ENCODE measurements at places on chromosomes 3 and 15.

DNA sequence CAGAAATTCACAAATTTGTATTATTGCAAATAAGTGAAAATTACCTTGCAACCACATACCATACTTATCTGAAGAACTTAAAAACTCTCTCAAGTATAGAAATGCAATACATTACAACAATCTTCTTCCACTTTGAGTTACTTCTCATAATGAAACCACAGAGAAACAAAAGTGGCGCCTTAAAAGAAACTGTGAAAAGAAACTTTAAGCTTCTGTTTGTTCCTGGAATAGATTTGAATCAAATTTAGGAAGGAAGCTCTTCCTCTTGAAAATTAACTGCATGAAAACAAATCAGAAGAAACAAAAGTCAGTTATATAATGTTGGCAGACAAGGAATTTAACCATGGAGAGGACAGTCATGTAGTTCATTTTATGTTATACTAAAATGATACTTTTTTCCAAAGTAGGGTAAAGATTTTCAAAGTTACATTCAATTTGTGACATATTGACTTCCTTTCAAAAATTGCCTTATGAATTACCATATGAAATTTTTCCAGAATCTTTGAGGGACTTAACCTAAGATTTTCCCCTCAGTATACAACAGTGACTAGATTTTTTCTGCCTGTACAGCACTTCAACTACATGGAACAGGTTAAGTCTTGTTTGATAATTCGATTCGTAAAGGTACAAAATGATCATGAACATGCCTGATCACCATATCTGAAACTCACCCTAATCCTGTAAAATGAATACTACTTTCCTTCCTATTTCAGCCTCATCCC, 57.6 kb upstream of the TNFSF10 start:
- DNase-seq: no peak

GRCh38 chr3:33006571-33007286, 55.3 kb downstream of the CCR4 start:
- DNase-seq: no peak

- no peak for DNase-seq
These were observed 502.6 kb downstream of the FGF12 start for GRCh38 chr3:192224634-192225155.

GRCh38 chr3:13950042-13950441, 70.2 kb upstream of the WNT7A start:
- DNase-seq: no peak

- no peak for DNase-seq
These were observed 123.0 kb downstream of the LRIG1 start for GRCh38 chr3:66377800-66378199.

- no peak for DNase-seq
These were observed 29.6 kb upstream of the RBP2 start for GRCh38 chr3:139505829-139506386.

- DNase-seq: no peak
These were observed 87.4 kb downstream of the STAG1 start for GRCh38 chr3:136664771-136665170.

DNA sequence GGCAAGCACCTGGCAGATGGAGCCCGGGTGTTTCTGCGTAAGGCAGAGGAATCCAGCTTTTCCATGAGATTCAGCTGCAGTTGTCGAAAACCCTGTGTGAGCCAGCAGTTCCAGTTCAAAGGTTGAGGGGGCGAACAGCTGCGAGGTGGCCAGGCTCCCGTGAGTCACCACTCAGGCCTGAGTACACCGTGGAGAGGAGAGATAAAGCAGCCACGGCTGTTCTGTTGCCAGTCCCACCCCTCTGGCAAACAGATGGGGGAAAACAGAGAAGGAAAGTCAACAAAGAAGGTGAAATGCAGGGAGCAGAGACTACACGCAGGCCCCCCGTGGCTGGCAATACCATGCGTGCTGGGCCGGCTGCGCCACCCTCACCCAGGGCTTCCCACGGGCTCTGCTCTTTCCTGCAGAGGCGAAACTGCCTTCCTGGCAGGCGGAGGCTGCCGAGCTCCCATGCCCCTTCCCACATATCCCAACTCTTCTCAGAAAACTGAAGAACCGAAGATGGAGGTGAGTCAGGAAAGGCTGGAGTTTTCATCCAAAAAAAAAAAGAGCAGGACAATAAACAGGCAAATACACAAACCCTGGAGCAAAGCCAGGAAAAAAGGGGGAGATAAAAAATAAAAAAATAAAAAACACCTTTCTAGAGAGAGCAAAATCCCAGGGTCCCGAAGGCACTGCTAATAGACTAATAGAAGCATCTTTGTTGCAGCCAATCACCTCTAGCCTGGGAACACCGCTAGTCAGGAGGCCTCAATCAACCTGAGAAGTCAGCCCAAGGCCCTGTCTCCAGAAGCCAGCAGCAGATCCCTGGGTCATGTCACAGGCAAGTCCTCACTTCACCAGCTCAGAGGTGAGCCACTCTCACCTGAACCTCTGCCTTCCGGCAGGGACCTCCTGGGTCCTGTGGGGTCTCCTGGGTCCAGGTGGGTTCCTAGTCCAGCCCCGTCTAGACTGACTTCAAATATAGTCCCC, 37.7 kb downstream of the FAM174B start:
- no peak for DNase-seq

Measured in NCI-H446 treated with DMSO at 0.1 percent for 48 hours (cell line).